ENCODE measurements at places on chromosomes 11 and 22.

DNA sequence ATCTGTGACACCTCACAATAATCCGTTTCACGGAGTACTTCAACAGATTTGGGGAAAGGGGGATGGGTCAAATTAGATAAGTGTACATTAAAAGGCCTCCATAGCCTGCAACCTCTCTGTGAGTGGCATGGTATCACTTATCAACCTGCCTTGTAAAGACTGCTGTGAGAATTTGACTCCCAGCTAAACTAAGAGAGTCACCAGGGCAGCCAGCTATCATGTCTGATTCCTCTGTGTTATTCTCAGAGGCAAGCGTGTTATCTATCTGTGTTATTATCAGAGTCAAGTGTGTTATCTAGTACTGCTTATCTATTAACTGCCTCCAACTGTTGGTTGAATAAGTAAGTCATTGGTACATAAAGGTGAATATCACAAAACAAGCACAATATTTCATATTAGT lies 4.1 kb upstream of the FAM83F start:
- no peak for DNase-seq

- DNase-seq, result no peak
Observed at GRCh38 chr11:131724436-131724975, 354.1 kb downstream of the NTM start.

DNA sequence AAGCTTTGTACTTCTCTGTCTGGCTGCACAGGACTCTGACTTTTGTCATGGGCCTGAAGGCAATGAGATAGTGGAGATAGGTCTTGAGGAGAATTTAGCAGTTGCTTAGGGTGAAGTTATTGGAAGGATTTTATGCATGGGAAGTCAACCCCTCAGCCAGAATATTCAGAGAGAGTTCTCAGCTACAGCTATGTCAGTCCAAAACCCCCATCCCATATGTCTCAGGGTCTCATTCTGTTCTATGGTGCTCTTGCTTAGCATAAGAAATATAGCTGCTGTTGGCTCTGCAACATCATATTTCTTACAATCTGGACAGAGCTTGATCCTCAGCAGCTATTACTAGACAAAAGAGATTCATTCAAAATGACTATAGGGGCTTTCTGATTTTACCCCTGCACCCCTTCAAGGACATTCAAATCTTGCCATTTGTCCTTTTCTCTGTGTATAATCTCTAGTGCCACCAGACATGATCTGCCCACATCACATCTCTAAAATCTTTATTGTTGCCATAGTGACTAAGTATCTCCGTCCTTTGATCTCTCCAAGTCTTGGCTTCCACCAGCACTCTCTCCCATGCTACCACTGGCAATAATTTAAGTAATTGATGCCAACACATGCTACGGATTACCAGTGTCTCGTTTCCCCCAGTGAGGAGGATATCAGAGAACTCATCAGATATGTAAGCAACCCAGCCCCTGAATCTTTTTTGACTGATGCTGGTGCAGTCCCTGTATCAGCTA lies 327.1 kb upstream of the ISX start:
- no peak for DNase-seq

GRCh38 chr11:90593099-90593498 lies 370.2 kb upstream of the CHORDC1 start:
- no peak for DNase-seq

DNA sequence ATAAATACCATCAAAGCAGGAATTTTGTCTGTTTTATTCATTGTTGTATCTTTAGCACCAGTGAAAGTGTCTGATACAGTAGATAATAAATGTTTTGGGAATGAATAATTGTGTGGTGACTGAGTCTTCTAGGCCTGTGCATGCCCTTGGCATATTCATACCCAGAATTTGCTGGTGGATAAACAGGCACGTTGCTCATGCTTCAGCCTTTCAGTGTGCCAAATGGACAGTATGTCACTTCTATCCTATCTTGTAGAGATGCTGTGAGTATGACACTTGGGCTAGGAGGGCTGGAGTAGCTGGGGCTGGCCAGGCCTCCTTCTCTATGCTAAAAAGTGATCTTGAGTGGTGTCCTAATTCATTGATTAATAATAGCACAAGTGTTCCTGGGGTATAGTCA lies 287.3 kb upstream of the DDI1 start:
- no peak for DNase-seq

DNA sequence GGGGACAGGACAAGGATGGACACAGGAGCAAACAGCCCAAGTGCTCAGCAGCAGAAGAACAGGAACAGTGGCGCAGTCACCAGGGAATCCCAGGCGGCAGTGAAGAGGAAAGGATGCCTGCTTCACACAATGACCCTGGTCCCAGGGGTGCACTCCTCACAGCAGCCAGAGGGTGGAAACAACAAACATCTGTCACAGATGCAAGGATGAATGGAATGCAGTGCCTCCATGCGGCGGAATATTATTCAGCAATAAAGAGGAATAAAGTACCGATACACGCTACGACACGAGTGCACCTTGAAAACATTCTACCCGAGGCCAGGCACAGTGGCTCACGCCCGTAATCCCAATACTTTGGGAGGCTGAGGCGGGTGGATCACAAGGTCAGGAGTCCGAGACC lies 12.7 kb downstream of the CSNK1E start:
- no peak for DNase-seq

GRCh38 chr11:29844701-29845379 lies 172.0 kb downstream of the KCNA4 start:
- DNase-seq, result no peak

DNA sequence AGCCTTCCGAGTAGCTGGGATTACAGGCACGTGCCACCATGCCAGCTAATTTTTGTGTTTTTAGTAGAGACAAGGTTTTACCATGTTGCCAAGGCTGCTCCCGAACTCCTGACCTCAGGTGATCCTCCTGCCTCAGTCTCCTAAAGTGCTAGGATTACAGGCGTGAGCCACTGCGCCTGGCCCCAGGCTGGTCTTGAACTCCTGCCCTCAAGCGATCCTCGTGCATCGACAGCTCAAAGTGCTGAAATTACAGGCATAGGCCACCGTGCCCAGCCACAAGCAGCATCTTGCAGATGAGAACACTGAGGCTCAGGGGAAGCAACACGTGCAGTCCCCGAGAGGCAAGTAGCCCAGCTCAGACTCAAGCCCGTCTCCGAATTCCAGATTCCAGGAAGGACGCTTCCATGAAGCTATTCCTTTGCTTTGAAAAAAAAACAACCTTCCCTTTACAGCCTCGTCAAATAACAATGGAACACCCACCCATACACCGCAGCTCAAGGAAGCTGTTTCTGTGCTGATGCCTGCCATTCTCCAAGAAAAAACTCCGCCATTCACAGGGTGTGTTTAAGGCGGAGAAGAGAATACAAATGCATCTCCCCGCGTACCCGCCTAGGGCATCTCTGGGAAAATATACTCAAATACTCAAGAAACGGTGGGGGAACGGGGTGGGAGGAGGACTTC lies 34.5 kb upstream of the PDGFB start:
- DNase-seq, result no peak

DNA sequence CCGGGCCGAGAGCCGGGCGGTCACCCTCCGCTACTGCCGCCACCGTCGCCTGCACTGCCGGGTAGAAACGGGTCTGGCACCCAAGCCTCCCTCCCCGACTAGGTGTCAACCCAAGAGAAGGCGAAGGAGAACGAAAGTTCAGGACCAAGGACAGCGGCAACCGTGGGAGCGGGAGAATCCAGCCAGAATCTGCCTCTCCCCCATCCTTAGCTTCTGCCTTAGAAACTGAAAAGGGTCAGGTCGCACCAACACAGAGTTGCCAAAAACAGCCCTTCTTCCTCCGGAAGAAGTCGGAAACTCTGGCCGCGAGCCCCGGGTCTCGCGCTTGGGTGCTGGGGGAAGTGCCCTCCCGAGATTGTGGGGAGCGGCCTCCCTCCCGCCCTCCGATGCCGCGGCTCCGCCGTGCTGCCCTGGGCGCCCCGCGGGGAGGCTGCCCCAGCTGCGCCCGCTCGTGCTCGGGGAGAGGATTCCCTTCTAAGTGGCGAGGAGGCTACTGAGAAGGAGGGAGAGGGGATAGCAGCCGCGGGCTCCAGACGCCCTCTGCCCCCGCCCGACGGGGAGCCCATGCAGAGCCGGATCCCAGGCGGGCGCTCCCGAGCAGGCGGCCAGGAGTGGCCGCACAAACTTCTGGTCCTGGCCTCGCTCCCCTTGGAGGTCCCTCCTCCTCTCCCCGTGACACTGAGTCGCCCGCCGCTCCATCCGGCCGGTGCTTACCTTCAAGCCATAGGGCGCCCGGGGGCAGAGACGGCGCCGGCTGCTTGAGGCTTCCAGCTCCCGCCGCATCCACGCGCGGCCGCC lies 637 bp downstream of the DRD2 start:
- peak; percentile 31 for DNase-seq
